CD4-positive, alpha-beta T cell treated with Interleukin-17A for 4 hours (primary cell): ENCODE measurements at places on chromosomes 7 and 10.

DNA sequence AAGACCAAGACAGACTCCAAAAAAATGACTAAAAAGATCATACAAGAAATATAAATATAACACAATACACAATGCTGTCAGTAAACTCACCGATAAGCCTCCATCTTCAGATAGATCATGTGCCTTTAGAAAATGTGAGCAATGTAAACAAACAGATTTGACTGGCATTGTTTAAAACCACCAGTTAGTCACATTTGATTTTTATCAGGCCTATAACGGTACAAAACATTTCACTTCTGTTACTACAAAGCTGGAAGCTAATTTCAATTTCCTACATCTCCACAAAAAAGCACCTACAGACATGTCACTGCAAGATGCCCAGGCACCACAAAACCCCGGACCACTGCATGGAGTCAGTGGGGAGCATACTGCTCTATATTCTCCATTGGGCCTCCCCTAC lies 18.9 kb downstream of the SGMS1 start:
- DNase-seq, result peak; percentile 16

DNA sequence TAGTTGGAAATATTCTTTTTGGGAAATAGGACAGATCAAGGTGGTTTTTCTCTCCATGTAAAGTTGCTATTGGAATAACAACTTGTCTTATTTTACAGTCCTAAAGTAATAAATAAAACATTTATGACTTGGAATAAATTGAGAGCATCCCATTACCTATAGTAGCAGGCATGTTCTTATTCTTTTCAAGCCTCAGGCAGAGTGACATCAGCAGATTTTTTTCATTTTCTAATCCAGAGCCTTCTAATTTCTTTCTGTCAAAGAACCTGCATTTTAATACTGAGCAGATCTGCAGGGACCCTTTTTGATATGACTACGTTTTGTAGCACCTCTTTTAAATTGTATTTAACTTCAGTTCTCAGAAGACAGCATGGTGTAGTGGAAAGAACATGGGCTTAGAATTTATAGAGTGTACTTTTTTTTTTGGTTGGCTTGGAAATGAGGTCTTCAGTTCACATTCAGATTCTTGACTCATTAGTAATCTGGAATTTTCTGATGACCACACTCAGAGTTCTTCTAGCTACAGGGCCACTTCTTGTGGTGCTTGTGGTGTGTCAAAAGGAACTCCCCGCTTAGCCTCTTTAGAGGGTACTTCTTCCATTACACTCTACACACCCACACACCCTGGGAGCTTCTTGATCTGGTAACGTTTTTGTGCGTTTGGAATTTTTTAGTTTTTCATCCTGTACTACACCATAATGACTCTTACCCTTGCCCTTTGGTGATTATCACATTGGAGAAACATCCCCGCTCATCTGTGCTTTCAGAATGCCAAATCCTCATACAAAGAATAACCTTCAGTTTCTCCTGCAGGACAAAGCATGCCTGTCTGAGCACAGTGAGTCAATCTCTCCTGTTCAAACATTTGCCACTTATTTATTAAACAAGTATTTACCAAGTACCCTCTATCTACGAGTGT lies 34.6 kb downstream of the AGK start:
- DNase-seq, result no peak

- DNase-seq, result no peak
These were observed 474.5 kb upstream of the PODXL start for GRCh38 chr7:132030883-132031282.

GRCh38 chr7:44637788-44638594 lies 31.6 kb downstream of the OGDH start:
- DNase-seq, result peak; percentile 80

DNA sequence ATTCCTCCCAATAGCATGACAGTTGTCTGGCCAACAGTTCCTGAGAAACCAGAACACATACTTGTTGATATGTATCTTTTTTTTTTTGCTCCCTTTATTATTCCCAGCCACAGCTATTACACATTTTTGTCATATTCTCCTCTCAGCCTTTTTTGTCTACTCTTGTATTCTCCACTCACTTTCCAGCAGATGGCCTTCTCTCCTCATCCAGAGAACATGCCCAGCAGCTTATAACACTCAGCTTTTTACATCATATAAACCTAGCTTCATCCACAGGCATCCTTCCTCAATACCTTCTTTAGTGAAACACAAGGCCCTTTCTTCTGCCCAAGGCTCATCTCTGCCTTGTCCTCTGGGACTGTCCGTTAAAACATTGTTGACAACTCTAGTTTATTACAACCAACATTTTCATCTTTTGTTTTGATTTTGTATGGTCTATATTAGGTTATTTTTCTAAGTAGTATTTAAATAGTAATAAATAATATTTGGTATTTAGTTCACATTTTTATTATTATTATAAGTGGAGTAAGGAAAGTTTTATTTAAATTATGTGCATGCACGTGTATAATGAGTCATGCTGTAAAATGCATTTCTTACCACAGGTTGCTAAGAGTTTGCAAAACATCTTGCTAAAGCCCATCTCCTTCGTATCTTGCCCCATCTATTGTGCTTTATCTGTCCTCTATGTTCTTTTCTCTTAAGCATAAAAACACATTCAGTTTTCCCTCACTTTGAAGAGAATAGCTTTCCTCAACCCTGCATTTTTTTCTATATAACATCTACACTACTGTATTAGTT lies 101.5 kb downstream of the ORC5 start:
- DNase-seq, result no peak

GRCh38 chr7:7110706-7111105 lies 71.6 kb upstream of the C1GALT1 start:
- no peak for DNase-seq

DNA sequence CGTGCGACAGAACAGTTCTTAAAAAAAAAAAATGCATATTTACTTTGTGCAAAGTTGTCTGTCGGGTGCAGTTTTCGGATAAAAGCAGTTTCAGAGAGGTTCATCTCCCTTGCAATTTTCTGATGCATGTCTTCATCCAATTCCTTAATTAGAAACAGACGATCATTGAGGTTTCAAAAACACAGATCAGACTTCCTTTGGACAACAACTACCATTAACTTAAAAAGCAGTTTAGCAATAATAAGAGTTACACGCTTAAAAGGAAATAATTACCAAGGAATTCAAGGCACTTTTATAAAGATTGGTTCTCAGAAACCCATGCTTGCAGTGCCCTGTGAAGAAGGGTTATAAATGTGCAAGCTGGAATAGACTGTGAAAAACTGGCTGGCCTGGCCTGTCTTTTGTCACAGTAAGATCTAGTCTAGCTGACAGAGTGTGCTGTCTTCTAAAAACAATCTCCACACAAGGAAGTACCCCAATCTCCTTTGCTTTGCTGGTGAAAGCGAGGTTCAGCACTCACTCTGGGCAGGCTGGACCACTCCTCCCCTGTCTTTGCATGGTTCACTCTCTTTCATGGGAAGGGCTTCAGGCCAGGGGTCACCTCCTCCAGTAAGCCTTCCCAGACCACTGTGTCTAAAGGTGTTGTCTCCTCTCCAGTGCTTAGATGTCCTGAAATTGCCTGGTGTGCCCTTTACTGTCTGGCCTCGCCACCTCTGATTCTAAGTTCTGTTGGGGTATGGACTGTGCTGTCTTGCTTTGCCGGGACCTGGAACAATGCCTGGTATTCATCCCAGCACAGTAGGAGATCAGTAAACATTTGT lies 34.8 kb upstream of the HNRNPH3 start:
- no peak for DNase-seq

GRCh38 chr7:46029111-46029704 lies 108.1 kb upstream of the IGFBP3 start:
- DNase-seq, result no peak

- no peak for DNase-seq
These were observed 100.1 kb downstream of the RAB11FIP2 start for GRCh38 chr10:117946525-117947070.

GRCh38 chr10:83990126-83990525 lies 149.2 kb upstream of the GHITM start:
- no peak for DNase-seq

GRCh38 chr7:149817301-149817771 lies 20.8 kb upstream of the ZNF862 start:
- no peak for DNase-seq

- DNase-seq, result no peak
These were observed 9.2 kb downstream of the JMJD1C start for GRCh38 chr10:63456437-63457210.

- no peak for DNase-seq
These were observed 44.1 kb upstream of the ZNRF2 start for GRCh38 chr7:30240106-30240800.

GRCh38 chr10:63266391-63267316 lies 133.5 kb downstream of the NRBF2 start:
- no peak for DNase-seq

DNA sequence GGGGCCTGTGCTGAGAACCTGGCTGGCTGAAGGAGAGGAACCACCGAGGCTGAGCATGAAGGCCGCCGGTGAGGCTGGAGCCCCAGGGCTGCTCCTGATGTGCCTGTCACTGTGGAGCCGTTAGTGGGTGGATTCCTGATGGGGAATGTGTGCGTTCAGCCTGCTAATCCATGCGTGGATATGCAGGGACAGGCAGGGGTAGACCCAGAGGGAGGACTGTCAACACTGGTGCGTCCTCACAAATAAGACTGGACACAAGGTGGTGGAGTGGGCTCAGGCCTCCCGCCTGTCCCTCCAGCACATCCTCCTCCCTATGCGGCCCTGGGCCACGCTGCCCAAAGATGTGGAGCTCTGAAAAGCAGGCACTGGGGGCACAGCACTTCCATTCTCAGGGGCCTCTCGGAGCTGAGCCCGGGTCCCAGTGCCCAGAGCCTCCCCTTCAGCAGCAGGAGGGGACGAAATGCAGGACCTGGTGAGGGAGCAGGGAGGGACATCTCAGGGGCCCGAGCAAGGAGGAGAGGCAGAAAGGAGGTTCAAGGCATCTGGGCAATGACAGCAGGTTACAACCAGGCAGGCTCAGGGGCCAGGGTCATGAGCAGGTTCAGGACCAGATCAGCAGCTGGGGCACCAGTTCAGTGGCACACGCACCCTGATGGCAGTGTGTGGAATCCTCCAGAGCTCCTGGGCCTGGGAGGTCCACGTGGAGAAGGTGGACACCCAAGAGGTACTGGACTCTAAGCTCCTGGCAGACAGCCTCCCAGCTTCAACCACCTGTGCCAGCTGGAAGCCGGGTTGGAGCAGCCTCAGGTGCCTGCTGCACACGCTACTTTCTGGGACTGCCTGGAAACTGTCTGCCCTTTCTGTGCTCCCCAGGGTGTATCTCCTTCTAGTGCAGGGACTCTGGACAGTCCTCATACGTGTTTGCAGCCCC lies 33.5 kb upstream of the ANTXRL start:
- DNase-seq, result no peak

DNA sequence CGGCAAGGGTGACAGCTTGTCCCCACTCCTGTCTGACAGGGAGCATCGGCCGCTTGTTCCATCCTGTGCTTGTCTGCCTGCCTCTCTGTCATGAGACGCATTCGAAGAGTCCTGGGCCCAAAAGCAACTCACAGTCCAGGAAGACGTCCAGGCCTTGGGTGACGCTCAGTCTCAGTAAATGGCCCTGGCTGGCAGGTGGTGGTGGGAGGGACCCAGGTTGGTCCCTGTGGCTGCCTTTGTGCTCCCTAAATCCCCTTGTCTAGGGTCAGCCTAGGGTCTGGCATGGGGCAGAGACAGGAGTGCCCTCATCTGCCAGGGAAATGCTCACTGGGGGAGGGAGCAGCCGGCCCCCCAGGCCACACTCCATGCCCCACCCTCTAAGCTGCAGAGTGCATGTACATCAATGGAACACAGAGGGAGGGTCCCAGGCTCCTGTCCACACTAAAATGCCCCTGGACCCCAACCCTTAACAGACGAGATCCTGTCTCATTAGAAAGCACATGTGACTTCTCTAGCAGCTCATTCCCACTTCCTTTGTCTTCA lies 295.2 kb upstream of the ZNF32 start:
- DNase-seq, result no peak

DNA sequence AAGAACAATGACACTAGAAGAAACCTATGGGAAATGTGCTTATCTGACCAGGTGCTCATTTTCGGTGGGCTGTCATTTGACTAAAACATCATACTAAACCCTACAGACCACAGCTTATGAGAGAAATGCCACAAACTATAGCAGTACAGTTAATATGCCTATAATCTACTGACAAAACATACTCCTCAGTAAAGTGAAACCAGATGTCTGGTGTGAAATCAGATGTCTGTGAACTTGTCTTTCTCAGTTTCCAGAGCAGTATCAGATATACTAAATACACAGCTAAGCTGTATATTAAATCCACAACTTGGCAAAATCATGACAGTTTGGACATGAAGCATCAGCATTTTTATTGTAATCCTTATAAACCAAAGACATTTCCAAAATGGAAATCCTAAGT lies 3.3 kb downstream of the IMMP2L start:
- DNase-seq, result no peak

DNA sequence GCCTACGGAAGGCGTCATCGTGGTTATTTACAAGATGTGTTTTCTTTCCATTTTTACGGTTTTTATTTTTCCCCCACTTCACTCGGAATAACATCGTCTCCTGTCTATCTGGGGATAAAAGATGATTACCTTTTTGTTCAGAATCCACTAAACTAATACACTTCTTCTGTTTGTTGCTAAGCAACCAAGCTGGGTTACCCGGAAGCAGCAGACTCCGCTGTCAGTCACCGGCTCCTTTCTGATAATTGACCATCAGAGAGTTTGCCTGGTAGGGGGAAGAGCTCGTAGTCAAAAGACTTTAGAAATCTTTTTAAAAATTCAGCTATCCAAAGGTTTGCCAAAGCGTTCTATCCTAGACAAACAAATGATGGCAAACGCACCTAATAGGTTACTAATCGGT lies 75.0 kb upstream of the SFMBT2 start:
- DNase-seq, result no peak

DNA sequence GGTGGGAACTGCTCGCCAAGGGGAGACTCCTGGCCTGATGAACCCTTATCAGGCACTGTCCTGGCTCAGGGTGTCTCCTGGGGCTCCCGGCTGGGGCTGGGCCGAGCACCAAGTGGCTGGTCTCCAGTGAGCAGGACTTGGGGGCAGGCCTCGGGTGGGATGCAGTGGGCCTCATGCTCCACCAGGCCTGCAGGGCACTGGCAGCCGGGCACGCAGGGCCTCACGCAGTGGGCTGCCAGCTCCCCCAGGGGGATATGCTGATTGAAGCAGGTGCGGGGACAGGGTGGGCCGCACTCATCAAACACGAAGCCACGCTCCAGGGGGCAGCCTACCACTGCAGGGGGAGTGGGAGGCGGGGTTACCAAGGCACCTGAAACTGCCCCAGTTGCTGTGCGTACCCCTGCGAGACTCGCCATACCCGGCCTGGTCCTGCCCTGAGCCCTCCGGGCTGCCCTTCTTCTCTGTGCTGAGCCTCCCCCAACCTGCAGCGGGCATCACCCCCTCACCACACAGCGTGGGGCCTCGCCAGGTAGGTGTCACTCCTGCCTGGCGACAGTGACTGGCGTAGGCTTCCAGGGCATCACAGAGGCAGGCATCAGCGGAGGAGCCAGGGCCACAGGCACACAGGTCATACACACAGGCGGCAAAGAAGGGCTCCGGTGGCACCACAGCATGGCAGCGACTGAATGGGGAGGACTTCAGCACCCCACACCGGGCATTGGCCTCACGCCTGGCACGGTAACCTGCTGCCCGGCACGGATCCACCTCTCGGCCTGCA lies 14.5 kb downstream of the ATP6V1F start:
- DNase-seq, result no peak

GRCh38 chr7:15257689-15258088 lies 304.1 kb downstream of the AGMO start:
- no peak for DNase-seq

GRCh38 chr7:105682341-105683060 lies 101.2 kb upstream of the EFCAB10 start:
- no peak for DNase-seq
